ENCODE measurements at places on chromosomes 1 and 21.

DNA sequence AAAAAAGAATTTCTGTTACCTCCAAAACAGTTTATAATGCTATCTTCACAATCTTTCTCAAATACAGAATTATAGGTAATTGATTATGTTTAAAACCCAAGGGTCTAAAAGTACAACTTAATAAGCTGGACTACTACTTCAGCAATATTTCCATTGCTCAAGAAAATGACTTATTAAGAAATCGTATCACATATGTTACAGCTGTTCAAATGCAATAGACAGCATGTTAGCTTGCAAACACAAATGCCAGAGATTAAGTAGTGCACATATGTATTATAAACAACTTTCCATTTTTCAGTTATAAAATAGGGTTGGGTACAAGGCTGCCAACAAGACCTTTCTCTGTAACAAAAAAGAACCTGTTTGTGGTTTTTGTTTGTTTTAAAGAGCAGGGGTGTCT, 211.0 kb upstream of the DMRTA2 start:
- DNase-seq = no peak

DNA sequence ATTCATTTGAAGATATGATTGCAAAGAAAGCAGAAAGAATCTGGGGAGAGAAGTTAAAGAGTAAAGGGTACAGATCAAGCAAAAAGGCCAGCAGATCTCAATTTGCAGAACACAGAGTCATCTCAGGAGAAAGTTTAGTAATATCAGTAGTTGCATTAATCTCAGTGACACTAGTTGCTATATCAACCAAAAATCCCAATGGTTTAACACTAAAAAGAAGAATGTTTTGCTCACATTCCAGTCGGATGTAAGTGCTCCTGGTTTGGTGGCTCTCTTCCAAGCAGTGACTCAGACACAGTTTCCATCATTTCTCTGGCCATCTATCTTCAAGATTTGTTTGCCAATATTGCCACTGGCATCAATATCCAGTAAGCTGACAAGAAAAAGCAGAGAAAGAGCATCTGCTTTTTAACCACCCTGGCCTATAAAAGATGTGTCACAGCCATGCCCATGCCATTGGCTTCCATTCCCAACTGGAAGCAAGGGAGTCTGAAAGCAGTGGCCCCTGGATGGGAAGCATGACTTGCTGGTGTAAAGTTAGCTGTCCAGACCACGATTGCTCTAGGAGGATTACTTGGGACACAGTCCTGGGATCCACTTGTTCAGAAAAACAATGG, 45.5 kb upstream of the AIM2 start:
- DNase-seq = no peak

- no peak for DNase-seq
These were observed 25.5 kb downstream of the CDC14A start for GRCh38 chr1:100377590-100378361.

- no peak for DNase-seq
These were observed 23.7 kb upstream of the NFIA start for GRCh38 chr1:61058483-61059245.

DNA sequence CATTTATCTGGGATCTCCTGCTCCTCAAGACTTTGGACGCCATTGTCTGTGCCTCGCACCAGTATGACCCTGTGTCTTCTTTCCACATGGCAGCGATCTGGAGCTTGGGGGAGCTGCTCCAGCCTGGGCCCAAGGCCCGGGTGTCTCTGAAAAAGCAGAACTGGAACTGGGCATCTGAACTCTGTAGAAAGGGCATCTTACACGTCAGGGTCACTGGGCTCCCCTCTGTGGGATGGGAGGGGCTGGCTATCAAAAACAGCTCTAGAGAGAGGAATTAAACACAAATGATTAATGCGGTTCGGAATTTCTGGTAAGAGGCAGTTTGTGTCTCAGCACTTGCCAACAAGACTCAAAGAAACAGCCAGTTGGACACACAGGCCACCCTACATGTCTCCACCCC, 16.1 kb downstream of the FCRL1 start:
- DNase-seq = no peak

DNA sequence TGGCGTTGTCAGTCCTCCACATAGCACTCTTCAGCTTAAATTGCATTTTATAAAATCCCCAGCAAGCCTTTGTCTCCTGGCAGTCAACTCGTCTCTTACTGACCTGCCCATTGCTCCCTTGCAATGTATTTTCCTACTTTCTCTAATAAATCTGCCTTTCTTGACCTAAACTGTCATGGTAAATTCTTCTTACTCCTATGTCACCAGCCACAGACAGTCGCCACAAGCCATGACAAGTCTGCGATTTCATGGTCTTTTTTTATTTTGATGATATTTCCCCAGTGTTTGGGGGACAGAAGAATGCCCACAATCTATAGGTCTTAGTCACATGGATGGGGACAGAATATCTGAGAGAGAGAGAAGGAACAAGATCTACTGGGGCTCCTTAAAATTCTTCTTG, 8.4 kb downstream of the IFNAR2 start:
- no peak for DNase-seq

DNA sequence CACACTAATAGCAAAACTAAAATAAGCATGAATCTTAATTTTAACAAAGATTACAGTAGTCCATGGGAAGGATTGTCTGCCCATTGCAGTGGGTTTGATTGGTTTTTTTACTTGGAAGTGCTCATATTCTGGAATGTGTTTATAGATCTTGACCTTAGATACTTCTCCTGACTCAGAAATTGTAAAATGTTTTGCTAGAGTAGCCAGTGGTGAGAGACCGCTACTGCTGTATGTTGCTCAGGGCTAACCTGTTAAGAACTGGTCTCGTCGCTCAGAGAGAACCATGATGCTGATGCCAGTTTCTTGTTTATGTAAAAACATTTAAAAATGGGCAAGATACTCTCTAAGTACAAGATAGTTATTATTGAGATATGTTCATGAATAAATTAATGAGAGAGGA, 99.9 kb downstream of the ROR1 start:
- DNase-seq = no peak

- no peak for DNase-seq
These were observed 350.0 kb downstream of the USP25 start for GRCh38 chr21:16079830-16080229.

DNA sequence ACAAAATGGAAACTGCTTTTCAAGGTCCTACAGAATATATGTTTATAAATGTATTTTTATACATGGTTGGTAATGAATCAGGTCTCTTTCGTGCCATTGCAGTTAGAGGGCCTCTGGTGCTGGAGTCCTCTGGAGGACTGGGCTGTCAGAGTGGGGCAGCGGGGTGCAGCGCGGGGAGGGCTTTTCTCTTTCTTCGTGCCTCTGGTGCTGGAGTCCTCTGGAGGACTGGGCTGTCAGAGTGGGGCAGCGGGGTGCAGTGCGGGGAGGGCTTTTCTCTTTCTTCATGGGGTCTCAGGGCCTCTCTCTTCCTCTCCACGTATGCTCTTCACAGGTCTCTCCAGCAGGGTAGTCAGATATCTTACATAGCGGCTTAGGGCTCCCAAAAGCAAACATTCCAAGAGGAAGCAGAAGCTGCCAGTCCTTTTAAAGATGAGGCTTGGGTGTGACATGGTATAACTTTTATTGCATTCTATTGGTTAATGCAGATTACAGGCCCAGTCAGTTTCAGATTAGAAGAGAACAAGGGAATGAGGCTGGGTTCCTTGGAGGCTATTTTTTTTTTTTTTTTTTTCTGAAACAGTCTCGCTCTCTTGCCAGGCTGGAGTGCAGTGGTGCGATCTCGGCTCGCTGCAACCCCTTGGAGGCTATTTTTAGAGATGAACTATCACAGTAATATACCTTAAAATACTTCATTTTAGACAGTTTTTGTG, 13.1 kb downstream of the SDCCAG8 start:
- DNase-seq = no peak

- DNase-seq = no peak
These were observed at the start of gene SMIM1 for GRCh38 chr1:3772715-3773571. Gene SMIM1 (plus strand): TSS chr1:3772749. CDS start chr1:3775374, 2,625 bp downstream.

- DNase-seq = no peak
These were observed 30.4 kb upstream of the PDE4B start for GRCh38 chr1:65762081-65762862.

GRCh38 chr1:82015444-82015843, 214.7 kb downstream of the ADGRL2 start:
- DNase-seq = no peak

DNA sequence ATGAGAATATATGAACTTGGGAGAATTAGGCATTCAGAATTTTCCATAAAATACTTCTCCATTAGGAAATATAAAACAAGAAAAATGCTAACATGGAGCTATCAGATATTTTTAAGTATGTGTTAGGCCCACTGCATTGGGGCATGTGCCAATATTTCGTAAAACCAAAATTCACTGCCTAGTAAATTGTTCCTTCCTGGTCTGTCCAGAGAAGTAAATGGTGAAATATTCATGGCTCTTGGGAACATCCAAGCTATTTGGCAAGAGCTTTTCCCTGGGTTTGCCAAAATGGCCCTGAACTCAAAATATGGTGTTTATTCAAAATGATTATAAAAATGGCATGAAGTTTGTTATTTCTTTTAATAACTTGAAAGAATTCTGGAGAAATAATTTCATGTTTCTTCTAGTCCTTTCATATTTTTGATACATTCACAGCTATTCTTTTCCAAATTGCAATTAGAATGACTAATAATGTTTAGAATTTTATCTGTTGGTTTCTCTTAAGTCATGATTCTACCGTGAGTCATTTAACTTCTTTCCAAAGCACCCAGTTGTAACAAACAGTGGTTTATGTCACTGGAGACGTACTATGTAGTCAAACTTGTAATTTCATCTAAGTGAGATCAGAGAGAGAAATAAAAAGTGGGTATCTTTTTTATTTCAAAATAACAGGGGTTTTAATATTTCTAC, 25.7 kb upstream of the SLC19A2 start:
- DNase-seq = no peak

GRCh38 chr1:15900662-15901279, 53.3 kb downstream of the SPEN start:
- DNase-seq = no peak

DNA sequence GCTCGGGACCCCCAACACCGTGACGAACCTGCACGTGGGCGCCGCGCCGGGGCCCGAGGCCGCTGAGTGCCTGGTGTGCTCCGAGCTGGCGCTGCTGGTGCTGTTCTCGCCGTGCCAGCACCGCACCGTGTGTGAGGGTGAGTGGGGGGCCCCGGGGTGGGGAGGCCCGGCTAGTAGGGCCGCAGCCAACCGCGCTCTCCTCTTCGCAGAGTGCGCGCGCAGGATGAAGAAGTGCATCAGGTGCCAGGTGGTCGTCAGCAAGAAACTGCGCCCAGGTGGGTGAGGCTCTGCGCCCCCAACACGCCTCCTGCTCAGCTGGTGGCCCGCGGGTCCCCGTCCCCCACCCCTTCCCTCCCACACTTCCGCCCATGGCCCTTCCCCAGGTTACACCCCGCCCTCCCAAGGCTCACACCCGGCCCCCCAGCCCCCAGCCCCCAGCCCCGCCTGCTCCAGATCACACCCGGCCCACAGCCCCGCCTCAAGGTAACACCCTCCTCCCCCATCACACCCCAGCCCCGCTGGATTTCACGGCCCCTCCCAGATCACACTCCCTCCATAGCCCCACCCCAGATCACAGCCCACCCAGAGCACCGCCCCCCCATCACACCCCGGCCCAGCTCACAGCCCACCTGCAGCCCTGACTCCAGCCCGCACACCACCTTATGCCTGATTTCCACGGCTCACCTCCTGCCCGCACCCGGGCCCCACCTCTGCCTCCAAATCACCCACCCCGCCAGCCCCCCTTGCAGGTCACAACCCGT, 2.4 kb upstream of the MMP23B start:
- DNase-seq = peak; percentile 90

DNA sequence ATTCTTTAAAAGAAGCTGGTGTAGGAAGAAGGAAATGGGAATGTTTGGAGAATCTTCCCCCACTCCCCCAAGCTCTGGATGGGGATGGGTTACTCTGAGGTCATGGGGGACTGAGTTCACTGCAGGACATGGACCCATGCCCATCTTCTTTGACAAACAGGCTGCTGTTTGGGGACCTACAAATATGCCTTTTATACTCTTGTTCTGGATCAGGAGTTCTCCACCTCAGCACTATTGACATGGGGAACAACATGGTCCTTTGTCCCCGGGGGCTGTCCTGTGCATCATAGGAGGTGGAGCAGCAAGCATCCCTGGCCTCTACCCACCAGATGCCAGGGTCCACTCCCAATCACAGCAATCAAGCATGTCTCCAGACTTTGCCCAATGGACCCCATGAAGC, 365.8 kb upstream of the C1orf174 start:
- no peak for DNase-seq

- no peak for DNase-seq
These were observed 384.3 kb upstream of the ZRANB2 start for GRCh38 chr1:71465093-71465492.

GRCh38 chr1:208000504-208000903, 89.6 kb upstream of the CD34 start:
- DNase-seq = no peak

DNA sequence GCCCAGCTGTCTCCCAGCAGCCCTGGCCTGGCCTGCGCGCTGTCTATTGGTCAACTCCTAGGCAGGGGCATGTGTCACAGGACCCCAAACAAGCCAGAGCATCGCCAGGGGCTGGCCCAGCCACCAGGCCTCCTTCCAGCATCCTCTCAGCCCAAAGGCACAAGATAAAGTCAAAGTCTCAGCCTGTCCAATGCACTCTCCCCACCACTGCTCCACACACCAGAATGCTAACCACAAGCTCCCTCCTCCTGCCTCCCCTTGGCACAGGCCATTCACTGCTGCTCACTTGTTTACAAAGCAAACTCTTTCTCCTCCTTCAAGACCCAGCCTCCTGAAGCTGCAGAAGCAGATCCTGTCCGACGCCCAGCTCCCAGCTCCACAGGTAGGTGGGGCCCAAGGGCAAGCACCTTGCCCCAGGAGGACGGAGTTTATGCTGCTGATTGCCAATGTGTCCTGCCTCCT, 133.4 kb downstream of the DMRTB1 start:
- DNase-seq = no peak

DNA sequence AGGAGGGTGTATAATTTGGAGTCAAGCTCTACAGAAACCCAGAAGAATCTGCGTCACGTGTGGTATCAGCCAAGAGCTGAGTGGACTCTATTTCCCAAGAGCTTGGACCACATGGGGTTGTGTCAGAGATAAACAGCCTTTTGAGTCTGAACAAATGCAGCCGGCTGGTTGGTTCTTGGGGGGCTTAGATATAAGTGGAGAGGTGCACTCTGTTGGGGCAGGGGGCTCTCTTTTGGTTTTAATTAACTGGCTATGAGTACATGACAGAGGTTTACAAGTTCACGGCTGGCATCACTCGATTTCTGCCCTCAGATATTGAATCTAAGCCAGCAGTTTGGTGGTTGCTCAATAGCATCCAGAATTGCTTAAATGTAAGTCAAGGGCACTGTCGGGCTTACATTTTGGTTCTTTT, 501 bp upstream of the MRAP start:
- no peak for DNase-seq

All from CD4-positive, alpha-beta T cell treated with Interleukin-15 for 4 hours (primary cell).